Activated CD4-positive, alpha-beta T cell treated with anti-CD3 and anti-CD28 coated beads, Interleukin-2, amount 10 ng/mL, durations not matched to agents 7 days and 5 days (primary cell): ENCODE measurements at places on chromosomes 11 and 22.

DNA sequence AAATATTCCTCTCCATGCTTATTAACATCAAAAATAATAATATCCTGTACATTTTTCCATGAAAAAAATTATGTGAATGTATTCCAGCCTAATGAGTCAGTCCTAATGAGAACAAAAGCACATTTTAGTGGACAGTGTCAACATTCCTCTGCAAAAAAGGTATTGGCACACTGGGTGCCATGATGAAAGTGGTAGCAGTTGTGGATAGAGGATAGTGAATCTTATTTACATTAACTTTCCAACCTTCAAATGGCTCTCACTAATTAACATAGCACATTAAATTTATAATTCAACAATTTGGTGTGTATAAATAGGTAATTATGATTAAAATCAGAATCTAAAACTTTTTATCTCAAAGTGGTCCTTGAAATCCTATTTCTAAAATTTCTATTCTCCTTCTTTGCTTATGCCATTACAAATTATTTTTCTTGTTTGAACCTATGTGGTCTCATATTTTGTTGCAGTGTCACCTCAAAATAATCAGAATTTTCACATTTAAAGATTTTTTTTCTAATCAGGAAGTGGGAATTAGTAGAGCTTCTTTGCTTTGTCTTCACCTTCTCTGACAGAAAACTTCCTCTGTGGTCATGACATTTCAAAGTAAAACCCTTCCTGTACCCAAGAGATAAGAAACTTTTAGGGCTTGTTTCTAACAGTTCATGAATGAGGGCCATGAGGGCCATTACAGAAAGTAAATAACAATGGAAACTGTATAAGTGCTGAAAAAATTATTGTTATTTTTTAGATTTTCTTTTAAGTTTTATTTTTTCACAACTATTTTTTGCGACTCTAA lies 18.7 kb downstream of the SOX6 start:
- DNase-seq = no peak

GRCh38 chr11:29452146-29452545 lies 564.7 kb downstream of the KCNA4 start:
- no peak for DNase-seq

DNA sequence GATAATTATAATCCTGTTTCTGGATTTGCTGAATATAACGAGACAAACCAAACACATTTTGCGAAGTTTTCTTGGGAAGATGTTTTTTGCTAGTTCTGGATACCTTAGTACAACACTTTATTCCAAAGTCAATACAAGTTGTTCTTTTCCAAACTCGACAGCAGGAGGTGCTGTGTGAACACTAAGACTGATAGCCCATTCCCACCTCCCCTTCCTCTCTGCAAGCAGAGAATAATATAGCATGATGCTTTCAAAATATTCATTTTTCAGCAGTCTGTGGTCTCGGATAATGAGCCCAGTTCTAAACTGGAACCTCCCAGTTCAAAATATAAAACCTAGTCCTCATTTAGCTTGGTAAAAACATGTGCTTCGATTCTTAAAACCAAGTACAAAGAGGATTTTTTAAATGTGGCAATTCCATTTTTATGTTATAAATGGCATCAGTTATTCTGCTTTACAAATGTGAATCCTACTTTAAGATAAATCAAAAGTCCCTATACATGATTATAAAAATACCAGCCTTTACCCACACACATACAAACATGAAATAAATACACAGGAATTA lies 129.1 kb downstream of the DCDC1 start:
- DNase-seq = peak; percentile 16

GRCh38 chr11:82906236-82906635 lies 4.7 kb downstream of the DDIAS start:
- no peak for DNase-seq

DNA sequence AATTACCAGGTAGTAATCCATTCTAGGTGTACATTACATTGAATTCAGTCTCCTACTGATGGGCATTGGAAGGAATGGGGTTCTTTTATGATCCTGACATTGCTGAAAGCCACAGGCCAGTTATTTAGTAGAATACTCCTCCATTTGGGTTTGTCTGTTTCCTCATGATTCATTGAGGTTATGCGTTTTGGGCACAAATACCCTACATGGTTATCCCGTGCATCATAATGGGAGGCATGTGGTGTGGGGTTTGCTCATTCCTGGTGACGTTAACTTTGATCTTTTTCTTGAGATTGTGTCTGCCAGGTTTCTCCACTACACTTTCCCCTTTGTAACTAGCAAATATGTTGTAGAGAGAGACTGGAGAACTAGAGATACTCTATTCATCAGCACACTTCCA lies 5.5 kb downstream of the FOLR3 start:
- DNase-seq = peak; percentile 22

DNA sequence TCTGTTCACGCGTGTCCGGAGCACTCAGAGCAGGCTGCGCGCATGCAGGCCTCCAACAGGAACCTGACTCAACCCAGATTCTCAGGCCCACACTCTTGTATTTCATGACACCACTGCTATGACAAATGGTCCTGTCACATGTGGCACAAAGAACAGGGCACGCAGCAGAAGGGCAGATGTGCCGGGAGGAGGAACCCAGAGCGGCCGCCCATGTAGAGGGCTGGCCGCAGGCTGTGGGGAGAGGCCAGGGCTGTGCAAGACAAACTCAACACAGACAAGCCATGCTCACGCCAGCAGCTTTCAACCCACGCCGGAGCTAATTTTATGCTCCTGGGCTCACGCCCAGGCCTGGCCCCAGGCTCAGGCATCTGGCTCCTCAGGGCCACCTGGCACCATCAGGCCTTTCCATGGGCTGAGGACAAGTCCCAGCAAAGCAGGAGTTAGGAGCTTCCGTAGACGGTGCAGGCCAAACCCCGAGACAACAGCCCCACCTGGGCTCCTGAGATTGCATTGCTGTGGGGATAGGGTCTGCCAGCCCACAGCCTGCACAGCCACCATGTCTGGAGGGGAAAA lies 40.0 kb downstream of the DUSP8 start:
- DNase-seq = no peak

GRCh38 chr11:60455531-60456042 lies at the start of gene MS4A1:
Gene MS4A1 (plus strand): TSS chr11:60455847. CDS start chr11:60462375, 6,528 bp downstream.
- DNase-seq = no peak

GRCh38 chr22:23199159-23199558 lies 18.9 kb downstream of the BCR start:
- no peak for DNase-seq
